ENCODE measurements at places on chromosomes 16 and 17.
A peak's percentile ranks its signal among the peaks of the same experiment; 100 is the strongest.

- no peak for DNase-seq
These were observed 76.0 kb downstream of the METRNL start for GRCh38 chr17:83155128-83156121.

- DNase-seq = no peak
These were observed 126.6 kb downstream of the ANKRD11 start for GRCh38 chr16:89363621-89364393.

DNA sequence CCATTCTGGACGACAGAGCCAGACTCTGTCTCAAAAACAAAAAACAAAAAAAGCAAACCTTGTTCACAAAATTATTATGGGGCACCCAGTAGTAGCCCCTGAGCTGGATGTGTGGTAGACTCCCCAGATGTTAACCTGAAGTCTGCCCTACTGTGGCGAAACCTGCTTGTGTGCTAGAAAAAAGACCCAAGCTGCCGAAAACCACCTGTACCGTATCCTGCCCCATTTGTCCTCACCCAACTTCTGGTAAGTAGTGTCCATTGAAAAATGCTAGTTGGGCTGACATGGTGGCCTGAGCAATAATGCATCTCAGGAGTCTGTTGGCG lies 9.1 kb downstream of the RMI2 start:
- DNase-seq = no peak

DNA sequence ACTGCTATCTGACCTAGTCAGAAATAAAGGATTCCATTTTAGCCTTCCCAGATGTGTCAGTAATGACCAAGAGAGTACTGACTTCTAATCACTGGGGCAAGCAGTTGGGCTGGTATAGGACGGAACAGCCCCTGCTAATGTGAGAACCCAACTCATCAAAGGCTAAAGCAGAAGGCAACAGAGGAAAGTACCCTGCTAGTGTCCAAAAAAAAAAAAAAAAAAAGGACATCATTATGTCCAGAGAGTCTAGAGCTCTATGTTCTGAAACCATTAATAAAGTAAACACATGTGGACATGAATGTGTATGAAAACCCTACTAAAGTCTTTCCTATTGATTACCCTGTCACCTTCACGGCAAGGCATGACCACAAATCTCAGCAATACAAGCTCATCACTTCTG lies 85.0 kb downstream of the CYTH1 start:
- DNase-seq = no peak

- no peak for DNase-seq
These were observed 13.5 kb downstream of the KPNA2 start for GRCh38 chr17:68048996-68049395.

GRCh38 chr16:81275064-81275532 lies 36.6 kb downstream of the BCO1 start:
- DNase-seq = no peak

- DNase-seq = peak; percentile 88
These were observed 9.4 kb downstream of the RPL19 start for GRCh38 chr17:39209317-39210092.

DNA sequence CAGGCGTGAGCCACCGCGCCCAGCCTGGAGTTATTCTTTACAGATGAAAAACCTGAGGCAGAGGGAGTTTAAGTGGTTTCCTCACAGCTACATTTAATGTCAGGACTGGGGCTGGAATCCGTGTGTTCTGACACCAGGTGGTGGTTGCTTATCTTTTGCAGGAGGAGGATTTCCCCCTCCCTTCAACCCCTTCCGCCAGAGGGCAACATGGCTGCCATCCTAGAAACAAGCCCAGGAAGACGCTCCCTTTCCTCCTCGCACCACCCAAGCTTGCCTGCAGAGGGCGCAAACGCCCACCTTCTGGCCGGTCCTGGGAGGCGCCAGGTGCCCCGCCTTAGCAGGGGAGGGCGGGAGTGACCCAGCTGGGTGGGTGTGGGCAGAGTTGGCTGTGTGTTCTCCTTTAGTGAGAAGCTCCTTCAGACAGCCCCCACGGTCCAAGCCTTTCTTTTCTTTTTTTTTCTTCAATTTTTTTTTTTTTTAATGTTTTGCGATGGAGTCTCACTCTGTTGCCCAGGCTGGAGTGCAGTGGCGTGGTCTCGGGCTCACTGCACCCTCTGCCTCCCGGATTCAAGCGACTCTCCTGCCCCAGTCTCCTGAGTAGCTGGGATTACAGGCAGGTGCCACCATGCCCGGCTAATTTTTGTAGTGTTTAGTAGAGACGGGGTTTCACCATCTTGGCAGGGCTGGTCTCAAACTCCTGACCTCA lies 9.9 kb upstream of the RAP1GAP2 start:
- DNase-seq = peak; percentile 87

GRCh38 chr16:2093793-2094192 lies 41.9 kb downstream of the PKD1 start:
- DNase-seq = no peak

- no peak for DNase-seq
These were observed 15.4 kb downstream of the DNAAF8 start for GRCh38 chr16:4749700-4750257.

DNA sequence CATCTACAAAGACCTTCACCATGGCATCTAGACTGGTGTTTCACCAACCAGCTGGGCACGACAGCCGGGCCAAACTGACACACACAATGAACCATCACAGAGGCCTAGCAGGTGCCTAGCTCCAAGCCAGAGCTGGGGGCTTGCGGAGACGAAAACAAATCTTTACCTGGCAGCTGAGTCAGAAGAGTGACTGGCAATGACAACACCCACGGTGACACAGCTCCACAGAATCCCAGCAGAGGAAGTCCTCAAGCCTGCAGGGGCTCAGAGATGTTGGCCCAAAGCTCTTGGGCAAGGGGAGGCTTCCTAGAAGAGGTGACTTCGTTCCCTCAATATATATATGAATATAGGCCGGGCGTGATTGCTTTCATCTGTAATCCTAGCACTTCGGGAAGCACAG lies 5.1 kb downstream of the MMP25 start:
- DNase-seq = no peak

DNA sequence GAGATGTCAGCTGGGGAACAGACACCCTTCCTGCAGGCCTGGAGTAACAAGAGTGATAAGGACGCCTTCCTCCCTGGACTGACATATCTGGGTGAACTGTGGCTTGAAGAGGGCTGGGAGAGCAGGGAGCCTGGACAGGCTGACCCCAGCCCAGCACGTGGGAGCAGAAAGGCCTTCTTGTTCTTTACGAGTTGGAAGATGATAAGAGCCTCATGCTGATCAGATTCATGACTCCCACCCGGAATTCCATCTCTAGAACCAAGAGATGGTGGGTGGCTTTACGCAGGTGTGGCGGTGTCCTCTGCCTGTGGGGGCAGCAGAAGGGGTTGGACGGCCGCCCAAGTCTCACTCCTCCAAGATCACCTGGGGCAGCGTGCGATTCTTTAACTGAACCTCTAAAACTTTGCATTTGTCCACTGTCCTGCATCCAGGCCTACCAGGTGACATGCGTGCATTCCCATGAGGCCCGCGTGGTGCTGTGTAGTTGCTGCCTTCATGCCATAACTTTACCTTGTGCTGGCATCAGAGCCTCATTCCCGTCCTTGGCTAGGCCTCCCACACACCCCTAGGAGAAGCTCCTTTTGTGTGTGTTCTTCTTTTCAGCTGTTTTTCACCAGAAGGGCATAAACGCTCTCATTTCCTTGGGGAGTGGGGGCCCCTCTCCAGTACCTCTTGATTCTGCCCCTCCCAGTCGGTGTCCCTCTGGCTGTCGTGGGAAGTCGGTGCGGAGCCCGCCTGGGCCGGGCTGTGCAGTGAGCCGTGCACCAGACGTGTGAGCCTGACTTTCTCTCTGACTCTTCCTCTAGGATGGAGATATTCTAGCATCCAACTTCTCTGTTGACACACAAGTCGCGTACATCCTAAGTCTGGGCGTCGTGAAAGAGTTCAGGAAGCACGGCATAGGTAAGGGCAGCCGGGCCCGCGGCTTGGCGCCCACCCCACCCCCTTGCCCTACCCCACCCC lies 13.3 kb downstream of the C16orf90 start:
- no peak for DNase-seq

GRCh38 chr16:67528870-67529581 lies 397 bp downstream of the RIPOR1 start:
- no peak for DNase-seq

DNA sequence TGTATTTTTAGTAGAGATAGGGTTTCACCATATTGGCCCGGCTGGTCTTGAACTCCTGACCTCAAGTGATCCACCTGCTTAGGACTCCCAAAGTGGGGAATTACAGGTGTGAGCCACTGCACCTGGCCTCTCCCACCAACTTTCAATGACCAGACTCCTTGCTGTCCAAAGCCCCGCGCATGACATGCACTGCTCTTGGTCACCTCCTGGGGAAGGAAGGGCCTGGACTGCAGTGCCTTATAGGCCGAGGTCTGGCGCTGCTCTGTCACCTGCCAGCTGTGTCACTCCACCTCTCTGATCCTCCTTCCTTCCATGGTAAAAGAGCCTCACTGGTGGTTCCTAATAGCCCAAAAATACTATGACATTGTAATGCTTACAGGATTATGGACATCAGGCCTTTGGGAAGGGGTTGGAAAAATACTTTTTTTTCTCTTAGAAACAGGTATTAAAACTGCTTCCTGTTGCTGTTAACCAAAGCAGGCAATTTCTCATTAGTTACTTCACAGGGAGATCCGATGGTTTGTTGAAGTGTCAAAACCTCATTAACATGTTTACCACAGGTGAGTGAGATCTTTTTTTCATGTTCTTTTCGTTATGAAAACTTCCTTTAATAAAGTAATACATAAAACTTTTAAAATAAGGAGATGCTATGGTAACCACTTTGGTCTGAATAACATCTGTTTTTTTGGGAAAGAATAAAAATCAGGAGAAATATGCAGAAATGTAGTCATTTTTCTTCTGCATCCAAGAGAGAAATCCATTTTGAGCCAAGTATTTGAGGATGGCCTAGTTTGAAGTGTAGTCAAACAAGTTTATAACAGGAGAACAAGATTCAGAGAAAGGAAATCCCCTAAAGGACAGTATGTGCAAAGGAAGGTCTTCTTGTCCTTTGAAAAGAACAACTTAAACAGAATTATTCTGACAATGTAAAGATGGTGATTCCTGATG lies 35.5 kb downstream of the GRB7 start:
- no peak for DNase-seq

DNA sequence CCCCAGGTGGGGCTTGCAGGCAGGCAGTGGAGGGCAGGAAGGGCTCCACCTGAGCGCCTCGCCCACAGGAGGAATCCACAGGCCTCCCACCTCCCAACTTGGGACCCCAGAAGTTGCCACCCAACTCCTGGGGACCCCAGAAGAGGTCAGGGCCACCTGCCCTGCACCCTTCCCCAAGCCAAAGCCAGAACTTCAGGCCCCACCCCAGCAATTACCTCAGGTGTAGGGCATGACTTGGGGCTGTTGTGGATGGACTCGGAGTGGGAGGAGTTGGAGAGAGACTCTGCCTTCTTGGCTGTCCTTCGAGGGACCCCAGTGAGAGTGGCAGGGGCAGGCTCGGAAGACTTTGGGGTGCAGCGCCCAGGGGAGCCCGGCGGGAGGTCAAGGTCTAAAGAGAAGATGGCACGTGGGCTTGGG lies 10.5 kb downstream of the TSPOAP1 start:
- DNase-seq = no peak

DNA sequence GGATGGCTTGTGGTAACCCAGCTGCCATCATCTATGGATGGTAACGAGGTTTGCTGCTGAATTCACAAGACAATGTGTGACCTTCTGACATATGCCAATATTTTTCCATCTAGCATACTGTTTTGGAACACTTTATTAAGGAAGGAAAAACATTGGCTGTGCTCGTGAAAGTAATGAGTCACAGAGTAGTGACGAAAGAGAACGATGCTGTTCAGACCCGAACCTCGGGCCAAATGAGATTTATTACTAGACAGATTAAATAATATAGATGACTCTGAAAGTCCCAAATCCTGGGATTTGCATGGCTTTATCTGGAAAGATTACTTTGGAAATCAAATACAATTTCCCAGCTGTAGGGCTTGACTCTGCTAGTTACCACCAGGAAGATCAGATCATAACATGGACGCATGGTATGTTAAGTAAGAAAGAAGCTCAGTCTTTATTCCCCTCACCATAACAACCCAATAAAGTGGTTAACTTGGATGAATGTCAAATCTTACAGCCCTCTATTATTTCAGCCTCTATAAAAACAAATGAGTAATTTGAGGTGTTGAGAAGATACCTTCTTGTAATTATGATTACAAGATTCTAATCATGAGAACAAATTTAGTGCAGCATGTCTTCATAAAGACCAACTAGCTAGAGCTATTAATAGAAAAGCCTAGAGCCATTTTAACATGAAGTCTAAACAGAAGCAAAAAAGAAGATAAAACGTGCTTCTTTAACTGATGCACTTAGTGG lies 32.6 kb downstream of the ERN1 start:
- DNase-seq = no peak

- no peak for DNase-seq
These were observed 26.0 kb downstream of the FCSK start for GRCh38 chr16:70480127-70481105.

DNA sequence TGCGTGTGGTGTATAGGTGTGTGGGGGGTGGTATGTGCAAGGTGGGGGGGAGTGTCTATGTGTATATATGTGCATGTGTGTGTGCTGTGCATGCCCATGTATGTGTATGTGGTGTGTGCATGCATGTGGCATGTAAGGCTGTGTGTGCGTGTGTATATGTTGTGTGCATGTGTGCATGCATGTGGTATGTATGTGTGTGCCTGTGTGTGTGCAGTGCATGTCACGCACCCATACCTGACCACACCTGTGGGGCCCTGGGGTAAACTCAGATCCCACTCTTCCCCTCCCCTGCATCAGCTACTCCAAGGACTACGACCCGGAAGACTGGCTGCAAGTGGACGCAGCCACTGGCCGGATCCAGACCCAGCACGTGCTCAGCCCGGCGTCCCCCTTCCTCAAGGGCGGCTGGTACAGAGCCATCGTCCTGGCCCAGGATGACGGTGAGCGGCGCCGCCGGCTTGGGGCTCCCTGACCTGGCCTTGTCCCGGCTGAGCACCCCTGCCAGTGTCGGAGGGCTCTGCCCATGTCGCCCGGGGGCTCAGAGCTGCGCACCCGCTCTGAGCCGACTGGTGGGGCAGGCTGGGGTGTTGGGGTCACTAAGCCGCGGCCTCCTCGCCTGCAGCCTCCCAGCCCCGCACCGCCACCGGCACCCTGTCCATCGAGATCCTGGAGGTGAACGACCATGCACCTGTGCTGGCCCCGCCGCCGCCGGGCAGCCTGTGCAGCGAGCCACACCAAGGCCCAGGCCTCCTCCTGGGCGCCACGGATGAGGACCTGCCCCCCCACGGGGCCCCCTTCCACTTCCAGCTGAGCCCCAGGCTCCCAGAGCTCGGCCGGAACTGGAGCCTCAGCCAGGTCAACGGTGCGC lies 9.1 kb downstream of the SLC22A31 start:
- DNase-seq = no peak

DNA sequence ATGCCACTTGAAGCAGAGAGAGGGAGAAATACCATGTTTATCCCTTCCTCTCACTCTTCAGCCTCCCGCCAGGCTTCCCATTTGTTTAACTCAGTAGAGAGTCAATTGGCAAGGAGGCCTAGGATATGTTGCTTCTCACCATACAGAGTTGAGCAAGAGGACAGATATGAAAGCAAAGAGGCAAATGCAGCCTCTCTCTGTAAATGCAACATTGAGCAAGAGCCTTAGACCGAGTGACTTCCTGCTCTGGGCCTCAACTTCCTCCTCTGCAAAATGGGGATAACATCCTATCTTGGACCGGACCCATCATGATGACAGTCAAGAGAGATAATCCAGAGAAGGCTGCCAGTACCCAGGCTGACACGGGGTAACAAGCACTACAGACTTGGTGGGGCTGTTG lies 36.8 kb downstream of the SOCS1 start:
- DNase-seq = no peak

GRCh38 chr16:85670840-85671239 lies 17.9 kb downstream of the GINS2 start:
- DNase-seq = no peak

- DNase-seq = no peak
These were observed 19.7 kb downstream of the LRRC36 start for GRCh38 chr16:67346341-67346740.

- no peak for DNase-seq
These were observed 62.9 kb downstream of the SHISA6 start for GRCh38 chr17:11303773-11304394.

Data from stimulated activated CD4-positive, alpha-beta T cell treated with anti-CD3 and anti-CD28 coated beads, Interleukin-2, amount 100 ng/mL, for 4 hours (primary cell).